ENCODE measurements at places on chromosomes 1 and 21. TPM values are rescaled to one million over a fixed set of nuclear protein-coding genes. Genes with fewer than 3 reads are reported as not detected.

HIVEP3 gene
- 3.6 TPM for total RNA-seq

CC2D1B gene
- total RNA-seq = 34.7 TPM

PKNOX1 gene
- 30.6 TPM for total RNA-seq

FAM72C gene
- 15.6 TPM for total RNA-seq

- no peaks in the 10 kb centered on the region for H3K27me3 ChIP-seq
- DNase-seq = no peak
- no peaks in the 10 kb centered on the region for H3K36me3 ChIP-seq
- no peak overlapping the region for H3K4me3 ChIP-seq
- peaks cover 49% of the 10 kb centered on the region for H3K4me1 ChIP-seq
Measured at GRCh38 chr1:39110882-39111281, 84.7 kb downstream of the NDUFS5 start.

DNA sequence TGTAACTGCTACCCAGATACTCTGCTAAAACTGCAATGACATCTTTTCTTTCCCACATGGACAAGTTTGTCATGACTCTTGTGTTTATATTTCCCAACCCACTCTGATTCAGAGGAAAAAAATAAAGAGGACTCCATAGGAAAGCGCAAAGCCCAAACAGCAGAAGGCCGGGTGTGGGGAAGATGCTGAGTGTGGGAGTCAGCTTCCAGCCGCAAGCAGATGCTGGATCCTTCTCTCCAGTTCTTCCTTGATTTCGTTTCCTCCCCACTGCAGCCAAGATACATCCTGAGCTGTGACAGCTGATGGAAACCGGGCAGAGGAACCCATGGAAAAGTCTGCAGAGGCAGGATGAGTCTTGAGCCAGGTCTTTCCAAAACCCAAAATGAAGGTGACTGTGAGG, 498.2 kb downstream of the PLPP3 start:
- no peaks in the 10 kb centered on the region for H3K4me1 ChIP-seq
- DNase-seq = no peak
- H3K27ac ChIP-seq = no peak overlapping the region
- no peaks in the 10 kb centered on the region for H3K36me3 ChIP-seq
- H3K4me3 ChIP-seq = no peak overlapping the region

DNA sequence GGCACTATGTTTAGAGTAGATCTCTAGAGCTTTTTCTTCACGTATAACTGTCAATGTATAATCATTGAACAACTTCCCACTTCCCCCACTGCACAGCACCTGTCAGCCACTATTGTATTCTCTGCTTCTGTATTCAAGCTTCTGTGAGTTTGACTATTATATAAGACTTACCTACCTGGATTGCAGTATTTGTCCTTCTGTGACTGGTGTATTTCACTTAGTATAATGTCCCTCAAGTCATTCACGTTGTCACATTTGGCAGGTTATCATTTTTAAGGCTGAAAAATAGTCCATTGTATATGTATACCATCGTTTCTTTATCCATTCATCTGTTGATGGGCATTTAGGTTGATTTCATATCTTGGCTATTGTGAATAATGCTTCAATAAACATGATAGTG, 969.5 kb upstream of the B3GALT2 start:
- H3K27ac ChIP-seq = no peak overlapping the region
- H3K36me3 ChIP-seq = no peaks in the 10 kb centered on the region
- H3K4me3 ChIP-seq = no peak overlapping the region
- no peaks in the 10 kb centered on the region for H3K27me3 ChIP-seq

GRCh38 chr21:14991957-14992356, 72.8 kb downstream of the NRIP1 start:
- no peak for DNase-seq
- H3K4me3 ChIP-seq = no peak overlapping the region
- H3K27ac ChIP-seq = no peak overlapping the region
- no peaks in the 10 kb centered on the region for H3K36me3 ChIP-seq
- H3K4me1 ChIP-seq = no peaks in the 10 kb centered on the region

DNA sequence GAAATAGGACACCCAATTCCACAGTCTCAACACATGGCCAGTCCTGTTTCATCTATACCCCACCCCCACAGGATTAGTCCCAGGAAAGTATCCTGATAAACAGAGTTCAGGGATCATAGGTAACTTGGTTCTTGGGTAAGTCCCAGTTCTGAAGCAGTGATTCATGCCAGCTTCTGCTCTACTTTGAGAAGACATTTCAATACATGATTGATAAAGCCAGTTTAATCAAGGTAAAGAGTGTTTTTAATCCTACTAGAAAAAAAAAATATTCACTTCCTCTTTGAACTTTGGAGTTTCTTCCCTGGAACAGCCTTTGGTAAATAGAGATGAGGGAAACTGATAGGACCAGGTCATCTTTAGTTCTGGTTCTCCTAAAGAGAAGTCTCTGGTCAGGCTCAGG, 142.4 kb downstream of the TLR5 start:
- H3K27me3 ChIP-seq = no peaks in the 10 kb centered on the region
- DNase-seq = no peak
- H3K36me3 ChIP-seq = no peaks in the 10 kb centered on the region
- H3K4me3 ChIP-seq = no peak overlapping the region
